Fibroblast of skin of scalp (primary cell): ENCODE measurements at places on chromosomes 5 and 9.
A peak's percentile ranks its signal among the peaks of the same experiment; 100 is the strongest.

DNA sequence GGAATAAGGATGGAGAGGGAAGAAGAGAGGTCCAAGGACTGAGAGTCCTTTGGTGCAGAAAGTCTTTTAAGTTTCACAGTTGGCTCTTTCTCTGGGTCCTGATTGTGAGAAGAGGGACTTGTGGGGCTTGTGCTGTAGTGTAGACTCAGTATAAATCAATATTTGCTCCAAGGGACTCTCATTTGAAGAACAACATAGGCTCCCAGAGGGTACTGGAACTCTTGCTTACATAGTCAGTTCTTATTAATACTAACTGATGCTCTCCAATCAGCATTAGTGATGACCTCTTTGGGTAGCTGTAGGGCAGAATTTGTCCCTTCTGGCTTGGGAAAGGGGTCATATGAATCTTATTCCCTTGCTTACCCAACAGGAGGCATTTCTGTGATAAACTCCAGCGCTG lies 62.5 kb upstream of the CXCL14 start:
- no peak for DNase-seq

DNA sequence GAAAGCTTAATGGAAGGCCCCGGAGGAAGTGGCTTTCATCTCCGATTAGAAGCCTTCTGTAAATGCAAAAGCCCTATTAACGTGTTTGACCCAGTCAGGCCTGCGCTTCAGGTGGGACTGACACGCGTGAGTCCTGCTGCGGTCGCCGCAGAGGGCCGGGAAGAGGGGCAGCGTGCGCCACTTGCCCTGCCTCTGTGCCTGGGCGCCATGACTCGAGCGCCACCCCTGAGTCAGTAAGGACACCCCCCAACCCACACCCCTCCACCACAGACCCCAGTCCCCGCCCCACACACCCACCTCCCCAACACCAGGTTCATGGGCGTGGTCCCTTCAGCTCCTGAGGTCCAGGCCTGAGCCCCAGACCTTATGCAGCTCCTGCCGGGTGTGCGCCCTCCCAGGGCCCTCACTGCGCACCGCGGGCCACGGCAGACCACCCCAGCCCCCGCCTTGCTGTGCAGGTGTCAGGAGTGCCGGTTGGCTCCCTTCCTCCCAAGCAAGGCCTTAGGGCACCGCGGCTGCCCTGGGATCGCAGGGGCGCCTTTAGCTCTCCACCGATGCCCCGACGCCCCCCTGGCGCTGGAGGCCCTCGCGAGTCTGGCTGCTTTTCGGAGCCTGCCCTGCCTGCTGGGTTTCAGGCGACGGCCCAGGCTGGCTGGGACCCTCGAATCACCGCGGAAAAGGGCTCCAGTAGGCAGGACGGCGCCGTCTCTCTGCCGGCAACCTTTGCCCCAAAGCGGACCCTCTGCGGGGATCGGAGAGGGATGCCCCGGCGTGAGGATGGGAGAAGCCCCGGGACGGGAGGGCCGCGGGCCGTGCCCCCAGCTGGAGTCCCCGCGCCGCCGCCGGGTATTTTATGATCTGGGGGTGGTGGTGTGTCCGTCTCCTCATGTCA lies 625 bp upstream of the OLFM1 start:
- DNase-seq = no peak

DNA sequence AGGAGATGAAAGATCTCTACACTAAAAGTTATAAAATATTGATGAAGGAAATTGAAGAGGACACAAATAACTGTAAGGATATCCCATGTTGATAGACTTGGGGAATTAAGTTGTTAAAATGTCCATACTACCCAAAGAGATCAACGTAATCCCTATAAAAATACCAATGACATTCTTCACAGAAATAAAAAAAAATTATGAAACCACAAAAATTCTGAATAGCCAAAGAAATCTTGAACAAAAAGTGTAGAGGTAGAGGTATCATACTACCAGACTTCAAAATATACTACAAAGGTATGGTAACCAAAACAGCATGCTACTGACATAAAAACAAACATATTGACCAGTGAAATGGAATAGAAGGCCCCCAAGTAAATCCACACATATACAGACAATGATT lies 71.5 kb upstream of the ELL2 start:
- no peak for DNase-seq

- no peak for DNase-seq
Measured at GRCh38 chr5:88109818-88110217, 158.8 kb downstream of the TMEM161B start.

DNA sequence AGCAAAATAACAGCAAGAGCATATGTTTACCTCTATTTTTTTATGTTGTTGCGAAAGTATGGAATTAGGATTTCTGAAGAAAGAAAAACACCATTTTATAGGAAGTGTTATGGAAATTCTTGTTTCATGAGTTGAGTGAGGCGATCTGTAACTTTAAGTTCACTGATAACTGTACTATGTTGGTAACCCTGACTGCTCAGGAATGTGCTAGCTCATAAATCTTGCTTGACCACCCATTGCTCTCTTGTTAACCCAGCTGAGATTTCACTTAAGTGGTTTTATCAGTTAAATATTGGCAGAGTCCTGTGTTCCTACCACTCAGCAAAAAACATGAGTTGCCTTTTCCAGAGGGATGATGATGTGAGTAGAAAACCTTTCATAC lies 91.1 kb upstream of the STARD4 start:
- peak; percentile 67 for DNase-seq

DNA sequence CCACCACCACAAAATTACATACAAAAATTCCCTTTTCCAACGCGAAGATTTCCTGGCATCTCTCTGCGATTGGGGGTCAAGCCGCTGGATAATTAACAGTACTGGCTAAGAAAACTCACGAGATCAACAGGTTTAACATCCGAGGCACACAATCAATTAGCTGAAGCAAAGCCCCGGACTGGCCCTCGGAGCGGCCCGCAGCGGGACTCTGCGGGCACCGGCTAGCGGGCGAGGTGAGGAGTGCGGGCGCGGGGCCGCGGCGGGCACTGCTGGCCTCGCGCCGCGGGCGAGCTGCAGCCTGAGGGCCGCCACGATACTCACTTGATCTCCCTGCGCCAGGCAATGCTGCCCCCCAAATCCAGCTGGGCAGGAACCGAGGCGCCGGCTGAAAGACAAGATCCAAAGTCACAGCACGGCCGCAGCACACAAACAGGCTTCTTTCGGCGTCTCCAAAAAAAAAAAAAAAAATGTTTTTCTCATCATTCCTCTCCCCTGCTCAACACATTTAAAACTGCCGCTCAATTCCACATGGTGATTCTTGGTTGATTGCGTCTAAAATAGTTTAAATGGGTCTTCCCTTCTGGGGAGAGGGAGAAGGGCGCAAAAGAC lies 210.2 kb downstream of the MEF2C start:
- no peak for DNase-seq

DNA sequence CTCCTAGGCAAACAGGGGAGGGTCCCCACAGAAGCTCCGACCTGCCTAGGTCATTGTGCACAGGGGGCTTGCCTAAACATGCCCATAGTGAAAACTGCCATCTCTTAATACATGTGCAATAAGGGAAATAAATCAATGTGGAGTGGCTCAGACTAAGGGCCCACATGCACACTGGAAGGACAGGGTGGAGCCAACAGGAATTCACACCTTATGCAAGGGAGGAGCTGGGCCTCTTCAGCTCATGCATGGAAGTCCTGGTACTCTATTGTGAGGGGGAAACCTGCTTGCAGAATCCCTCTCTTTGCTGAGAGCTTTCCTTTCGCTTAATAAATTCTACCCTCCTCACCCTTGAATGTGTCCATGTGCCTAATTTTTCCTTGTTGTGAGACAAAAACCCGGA lies 815.8 kb downstream of the EFNA5 start:
- DNase-seq = no peak

DNA sequence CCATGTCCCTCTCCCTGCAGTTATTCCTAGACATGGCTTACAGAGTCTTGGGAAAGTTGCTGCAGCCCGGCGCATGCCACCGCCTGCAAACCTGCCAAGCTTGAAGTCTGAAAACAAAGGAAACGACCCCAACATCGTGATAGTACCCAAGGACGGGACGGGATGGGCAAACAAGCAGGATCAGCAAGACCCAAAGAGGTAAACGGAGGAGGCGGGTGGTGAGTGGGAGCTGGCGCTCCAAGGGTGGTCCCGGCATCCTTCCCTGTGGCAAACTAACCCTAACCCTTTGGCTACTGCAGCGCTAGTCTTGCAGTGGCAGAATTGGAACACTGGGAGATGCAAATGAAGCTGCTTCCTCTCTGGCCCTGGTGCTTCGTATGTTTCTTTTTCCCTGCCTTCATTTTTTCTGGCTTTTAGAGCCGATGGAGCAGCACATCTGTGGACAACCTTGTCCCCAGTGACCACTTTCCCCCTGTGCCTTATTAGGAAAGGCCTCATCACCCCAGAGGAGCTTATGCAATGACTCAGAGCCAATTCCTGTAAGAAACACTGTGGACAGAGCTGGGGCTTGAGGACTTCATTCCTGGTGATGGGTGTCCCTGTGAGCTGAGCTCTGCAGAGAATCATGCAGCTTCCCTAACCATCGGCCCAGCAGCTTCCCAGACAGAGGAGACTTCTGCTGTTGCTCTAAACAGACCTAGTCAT lies 38.9 kb downstream of the PRRC2B start:
- peak; percentile 95 for DNase-seq

GRCh38 chr9:95864852-95865580 lies 10.5 kb upstream of the ERCC6L2 start:
- no peak for DNase-seq

DNA sequence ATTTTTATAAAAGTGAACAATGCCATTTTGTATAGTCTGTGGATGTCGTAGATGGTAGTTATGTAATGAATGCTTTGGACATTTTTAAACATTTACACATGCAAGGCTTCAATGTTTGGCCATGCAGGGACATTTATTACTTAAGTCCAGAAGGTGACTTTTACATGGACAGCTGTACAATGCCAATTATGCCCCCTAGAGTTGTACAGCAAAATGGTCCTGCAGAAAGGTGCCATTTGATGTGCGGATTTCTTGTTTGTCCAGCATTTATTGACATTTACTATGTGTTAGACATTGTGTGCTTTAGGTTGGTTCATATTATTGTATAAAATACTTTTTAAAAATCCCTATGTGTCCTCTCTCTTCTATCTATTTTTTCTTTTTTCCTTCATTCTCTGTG lies 22.5 kb upstream of the COMMD10 start:
- DNase-seq = no peak

DNA sequence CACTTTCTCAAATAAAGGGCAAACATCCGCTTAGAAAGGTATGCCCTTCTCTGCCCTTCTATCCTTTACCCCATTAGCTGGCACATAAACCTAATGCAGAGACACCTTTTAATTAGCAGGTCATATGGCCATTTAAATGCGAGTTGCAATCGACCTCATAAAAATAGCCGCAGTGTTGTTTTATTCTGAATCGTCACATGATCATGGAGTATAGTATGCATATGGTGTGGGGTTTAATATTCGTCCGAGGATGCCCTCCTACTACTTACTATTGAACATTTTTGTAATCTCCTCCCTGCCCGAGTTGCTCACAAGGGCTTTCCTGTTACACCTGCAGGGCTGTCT lies 72.0 kb downstream of the PIK3R1 start:
- no peak for DNase-seq

- no peak for DNase-seq
Measured at GRCh38 chr9:136222906-136223285, 18.0 kb upstream of the LHX3 start.

DNA sequence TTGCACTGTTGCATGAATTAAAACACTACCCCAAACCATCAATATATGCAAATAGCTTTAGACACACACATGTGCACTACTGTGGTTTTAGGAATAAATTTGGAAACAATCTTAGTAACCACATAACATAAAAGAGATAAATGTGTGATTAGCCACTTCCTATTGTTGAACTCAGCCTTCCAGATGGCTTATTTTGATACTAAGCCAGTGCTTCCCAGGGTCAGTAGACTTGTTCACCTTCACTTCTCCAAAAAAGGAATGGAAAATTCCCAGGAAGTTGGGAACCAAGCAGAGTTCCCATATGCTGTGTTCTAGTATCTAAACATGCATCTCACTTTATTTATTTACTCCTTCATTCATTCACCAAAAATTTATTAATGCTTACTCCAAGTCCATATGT lies 47.8 kb downstream of the SVEP1 start:
- no peak for DNase-seq

- DNase-seq = no peak
Measured at GRCh38 chr5:11579351-11579750, 324.9 kb downstream of the CTNND2 start.

GRCh38 chr5:23014825-23015224 lies 161.7 kb upstream of the CDH12 start:
- no peak for DNase-seq

GRCh38 chr9:6708732-6709131 lies 49.0 kb upstream of the KDM4C start:
- no peak for DNase-seq

- DNase-seq = no peak
Measured at GRCh38 chr5:12615141-12615820, 711.0 kb upstream of the CTNND2 start.

DNA sequence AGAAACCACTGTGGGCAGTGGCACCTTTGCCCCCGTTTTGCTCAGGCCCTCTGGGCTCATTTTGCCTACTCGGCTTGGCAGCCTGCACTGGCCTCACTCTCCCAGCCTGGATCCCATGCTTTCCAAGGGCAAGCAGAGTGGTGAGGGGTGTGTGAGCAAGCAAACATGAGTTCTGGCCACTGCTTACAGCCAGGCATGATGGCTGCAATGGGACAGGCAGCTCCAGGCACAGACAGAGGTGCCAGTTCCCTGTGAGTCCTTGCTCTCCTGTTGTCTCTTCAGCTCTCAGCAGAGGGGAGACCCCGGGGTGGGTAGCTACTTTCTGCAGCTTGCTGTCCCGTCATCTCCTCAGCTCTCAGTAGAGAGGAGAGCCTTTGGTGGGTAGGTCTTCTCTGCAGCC lies 35.2 kb upstream of the TYRP1 start:
- DNase-seq = no peak

DNA sequence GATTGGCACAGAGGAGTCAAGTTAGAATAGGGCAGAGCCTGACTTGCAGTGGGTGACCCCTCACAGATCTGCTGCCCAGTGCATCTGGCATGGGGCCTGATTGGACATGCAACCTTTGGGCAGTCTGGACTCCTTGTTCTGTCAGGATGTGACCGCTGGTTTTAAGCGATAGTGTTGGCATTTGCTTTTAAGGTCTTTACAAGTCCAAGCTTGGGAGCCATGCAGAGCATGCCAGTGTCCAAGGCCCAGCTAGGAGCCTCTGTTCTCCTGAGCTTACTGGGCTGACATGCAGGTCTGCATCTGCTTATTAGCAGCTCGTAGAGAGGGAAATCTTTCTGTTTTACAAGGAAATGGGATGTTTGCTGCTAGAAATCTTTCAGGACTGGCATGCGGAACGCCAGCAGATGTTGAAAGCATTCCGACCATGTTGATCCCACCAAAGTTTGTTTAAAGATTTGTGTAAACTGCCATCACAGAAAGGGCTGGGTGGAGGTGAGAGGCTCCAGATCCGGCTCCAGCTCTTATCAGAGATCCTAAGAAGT lies 27.5 kb downstream of the GADD45G start:
- no peak for DNase-seq

- no peak for DNase-seq
Measured at GRCh38 chr9:94632737-94633136, 6.6 kb downstream of the FBP1 start.

GRCh38 chr5:153974813-153975163 lies 63.9 kb downstream of the FAM114A2 start:
- no peak for DNase-seq
